ENCODE measurements at places on chromosomes 1 and 21.
A peak's percentile ranks its signal among the peaks of the same experiment; 100 is the strongest.

GRCh38 chr1:4529446-4530165 is 124.8 kb upstream of the AJAP1 start:
- DNase-seq, result no peak

DNA sequence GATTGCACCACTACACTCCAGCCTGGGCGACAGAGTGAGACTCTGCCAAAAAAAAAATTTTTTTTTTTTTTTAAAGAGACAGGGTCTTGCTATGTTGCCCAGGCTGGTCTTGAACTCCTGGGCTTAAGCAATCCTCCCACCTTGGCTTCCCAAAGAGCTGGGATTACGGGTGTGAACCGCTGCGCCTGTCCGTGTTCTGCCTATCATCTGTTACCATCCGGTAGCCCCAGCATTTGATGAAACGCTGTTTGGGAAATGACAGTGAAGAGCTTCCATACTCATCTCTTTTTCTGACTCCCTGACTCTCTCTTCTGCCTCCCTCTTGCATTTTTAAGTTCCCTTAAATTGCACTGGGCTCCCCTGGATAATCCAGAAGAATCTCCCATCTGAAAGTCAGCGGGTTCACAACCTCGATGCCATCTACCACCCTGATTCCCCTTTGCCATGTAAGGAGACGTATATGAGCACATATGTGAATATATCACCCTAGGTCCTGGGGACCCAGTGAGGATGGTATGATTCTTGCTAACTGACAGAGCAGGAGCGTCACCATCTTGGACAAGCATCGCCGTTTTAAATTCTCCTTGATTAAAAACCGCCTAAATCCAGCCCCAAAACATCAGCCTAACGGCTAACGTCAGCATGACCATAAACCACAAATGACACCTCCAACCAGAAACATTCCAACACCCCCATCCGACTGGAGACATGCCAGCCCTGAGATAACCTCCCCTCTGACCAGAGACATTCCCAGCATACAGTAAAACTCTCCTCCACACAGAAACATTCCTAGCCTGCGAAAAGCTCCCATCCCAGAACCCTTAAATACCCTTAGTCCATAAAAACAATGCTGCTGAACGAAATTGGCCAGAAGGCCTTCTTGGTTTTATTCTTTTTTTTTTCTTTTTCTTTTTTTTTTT is 12.4 kb downstream of the TNFRSF8 start:
- peak; percentile 94 for DNase-seq

DNA sequence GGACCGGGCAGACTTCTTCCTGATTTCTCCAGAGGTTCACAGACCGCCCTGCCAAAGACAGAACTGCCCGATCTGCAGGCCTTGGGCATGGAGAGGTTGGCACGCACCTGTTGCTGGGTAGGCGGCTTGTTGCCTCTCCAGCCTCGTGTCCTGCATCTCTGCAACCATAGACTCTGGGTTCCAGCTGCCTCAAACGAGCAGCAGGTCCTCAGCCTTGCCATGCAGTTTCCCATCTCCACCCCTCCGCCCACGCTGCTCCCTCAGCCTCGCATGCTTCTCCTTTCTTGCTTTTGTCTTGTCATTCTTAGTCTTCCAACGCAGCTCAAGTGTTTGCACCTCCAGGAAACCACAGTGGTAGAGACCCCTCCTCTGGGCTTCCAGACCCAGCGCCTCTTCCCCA is 126.2 kb downstream of the LACTBL1 start:
- DNase-seq, result no peak

DNA sequence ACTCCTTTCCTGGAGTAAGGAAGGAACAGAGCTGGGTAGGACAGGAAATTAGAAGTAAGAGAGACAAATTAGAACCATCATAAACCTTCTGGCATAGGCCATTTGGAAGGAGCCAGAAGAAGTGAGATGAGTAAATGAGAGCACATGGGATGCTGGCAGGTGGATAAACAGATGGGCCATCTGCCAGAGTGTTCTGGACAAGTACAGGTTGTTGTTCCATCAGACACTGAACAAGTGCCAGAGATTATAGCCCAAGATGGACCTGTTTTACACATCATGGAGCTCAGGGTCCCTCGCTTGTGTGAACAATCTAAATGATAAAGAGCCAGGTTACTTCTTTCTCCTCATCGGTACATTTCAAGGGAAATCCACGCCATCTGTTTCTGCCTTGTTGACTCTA is 200.3 kb downstream of the HHIPL2 start:
- no peak for DNase-seq

DNA sequence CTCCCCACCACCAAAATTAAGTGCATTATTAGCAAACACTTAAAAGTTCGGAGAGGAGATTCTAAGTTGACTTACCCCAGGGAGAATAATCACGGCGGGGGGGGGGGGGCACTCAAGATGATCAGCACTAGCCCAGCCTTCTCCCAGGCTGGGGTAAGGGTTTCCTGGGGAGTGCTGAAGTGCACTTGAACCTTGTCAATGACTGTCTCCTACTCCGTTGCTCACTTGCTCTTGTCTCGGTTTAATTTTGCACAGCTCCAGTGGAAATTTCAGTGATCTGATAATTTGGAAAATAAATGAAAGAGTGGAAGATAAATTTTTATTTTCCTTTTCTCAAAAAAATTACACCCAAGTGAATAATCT is 59.2 kb downstream of the PBX1 start:
- no peak for DNase-seq

DNA sequence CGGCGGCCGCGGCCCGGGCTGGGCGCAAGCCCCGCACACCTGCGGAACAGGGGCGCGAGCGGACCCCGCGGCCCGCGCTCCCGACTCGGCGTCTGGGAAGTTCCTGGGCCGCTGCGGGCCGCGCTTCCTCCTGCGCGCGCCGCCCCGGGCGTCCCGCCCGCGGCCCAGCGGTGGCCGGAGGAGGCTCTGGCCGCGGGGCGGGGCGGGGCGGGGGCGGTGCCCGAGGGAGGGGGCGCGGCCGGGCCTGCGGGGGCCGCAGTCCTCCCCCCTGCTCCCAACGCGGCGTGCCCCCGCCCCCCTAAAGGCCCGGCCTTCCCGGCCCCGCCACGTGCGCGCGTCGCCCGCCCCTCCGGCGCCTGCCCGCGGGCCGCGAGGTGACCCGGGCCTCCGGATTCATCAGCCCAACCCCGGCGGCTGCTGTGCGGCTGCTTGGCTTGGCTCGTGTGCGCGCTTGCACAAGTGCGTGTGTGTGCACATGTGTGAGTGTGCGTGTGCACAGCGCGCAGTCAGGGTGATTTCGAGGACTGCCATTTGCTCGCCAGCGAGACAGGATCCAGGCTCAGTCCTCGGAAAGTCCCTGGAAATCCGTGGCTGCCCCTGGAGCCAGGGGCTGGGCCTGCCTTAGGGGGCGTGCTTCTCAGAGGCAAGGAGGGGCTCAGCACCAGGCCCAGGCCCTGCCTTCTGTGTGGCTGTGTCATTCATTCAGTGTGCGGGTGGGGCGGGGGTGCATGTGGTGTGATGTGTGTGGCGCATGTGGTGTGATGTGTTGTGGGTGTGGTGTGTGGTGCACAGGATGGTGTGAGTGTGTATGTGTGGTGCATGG is at the start of gene C2CD2:
Gene C2CD2, minus strand, starts transcription at position 188 of the 823 bp plus-strand sequence. CDS start 370 bp downstream, outside the sequence.
- peak; percentile 83 for DNase-seq

DNA sequence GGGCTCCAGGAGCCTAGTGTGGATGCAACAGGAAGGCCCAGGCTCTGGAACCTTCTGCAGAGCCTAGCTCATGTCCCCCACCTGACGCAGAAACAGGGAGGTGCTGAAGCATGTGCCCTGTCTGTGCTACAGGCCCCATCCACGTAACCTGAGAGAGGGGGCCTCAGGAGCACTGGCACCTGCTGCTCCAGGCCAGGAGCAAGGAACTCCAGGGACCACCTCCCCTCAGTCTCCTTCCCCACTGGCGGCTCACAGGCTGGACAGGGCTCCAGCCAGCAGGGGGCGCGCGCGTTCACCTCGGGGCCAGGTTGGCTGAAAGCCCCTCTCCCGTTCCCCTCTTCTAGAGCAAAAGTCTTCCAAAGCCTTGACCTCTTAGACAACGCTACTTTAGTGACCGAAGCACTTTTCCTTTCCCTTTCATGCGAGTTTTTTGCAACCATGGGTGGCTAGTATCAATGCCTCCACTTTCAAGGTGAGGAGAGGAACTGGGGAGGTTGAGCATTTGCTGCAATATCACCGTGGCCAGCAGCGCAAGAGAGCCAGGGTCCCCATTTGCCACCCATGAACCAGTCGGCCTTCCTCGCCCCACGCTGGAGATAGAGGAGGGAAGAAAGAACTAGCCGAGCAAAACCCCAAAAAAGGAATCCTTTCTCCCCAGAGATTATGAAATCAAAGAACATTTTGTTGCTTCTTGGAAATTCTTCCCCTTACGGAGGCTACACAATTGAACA is 52.4 kb upstream of the GPR157 start:
- DNase-seq, result peak; percentile 54

DNA sequence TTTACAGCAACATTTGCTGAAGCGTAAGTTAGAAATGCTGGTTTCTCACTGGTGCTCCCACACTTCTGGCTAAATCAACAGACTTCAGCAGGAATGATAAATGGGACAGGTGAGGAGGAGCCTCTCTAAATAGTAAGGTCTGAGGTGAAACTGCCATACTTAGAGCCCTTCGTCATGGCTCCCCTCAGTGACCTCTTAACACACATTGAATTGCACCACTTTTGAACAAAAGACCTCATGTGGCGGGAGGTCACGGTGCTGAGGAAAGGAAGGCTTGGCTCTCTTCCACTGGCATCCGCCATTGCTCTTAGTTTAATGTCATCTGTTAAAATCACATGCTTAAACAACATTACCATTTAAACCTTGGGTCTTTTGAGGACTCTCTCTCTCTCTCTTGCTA is 3.4 kb downstream of the MAP3K7CL start:
- DNase-seq, result no peak

- no peak for DNase-seq
Observed at GRCh38 chr1:154237880-154238506, 17.2 kb downstream of the UBAP2L start.

GRCh38 chr21:46552865-46553379 is 52.0 kb downstream of the S100B start:
- no peak for DNase-seq

DNA sequence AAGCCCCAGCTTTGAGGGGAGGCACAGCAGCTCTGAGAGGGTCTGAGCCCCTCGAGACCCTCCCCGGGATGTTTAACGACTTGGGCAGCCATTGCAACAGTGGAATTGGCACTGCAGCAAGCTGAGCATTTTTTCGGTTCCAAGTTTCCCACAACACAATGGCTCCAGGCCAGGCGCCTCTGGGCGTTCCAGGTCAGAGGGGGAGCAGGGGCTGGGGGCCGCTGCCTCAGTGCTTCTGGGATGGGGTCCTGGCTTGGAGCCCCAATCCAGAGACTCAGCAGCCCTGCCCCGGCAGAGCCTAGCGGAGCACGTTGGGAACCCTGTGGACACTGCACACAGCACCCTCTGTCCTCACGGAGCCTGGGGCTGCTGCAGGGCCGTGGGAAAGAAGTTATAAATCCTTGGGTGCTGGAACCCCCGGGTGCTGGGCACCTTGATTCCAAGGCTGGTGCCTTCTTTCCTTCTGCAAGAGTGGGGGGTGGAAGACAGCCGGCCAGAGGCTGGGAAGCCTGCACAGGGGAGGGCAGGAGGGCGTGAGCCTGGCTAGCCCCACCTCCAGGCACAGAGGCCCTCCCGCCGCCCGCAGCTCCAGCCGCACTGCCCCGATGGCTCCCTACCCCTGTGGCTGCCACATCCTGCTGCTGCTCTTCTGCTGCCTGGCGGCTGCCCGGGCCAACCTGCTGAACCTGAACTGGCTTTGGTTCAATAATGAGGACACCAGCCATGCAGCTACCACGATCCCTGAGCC is 50.1 kb downstream of the COL18A1 start:
- DNase-seq, result no peak

DNA sequence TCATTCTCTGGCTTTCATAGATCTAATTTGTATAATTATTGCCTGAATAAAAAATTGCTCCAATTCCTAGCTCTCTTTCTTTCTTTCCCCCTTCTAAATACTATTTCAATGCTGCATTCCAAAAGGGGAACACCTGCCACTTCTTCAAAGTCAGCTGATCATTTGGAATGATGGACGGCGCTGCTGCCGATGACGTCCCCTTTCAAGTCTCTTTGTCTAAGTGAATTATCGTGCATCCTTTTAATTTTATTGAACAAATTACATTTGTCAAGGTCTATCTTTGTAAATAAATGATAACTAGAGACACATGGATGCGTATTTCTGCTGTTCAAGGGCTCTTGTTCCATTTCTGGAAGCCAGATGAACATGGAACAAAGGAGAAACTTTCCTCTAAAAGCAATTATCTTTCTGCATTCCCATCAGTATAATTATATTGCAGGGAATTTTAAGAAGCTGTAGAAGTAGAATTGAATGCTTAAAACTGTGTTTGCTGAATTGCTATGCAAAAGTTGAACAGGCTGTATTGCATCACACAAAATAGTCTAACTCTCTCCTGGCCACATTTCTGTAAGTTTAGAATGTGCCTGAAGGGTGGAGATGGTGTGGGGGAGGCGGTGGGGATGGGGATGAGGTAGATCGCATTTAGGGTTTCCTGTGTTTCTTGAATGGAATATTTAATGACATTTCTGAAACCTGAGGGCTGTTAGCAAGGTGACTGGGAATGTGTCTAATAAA is 191.9 kb upstream of the LMO4 start:
- DNase-seq, result no peak

- DNase-seq, result no peak
Observed at GRCh38 chr1:159943908-159944622, 1.3 kb downstream of the IGSF9 start.

DNA sequence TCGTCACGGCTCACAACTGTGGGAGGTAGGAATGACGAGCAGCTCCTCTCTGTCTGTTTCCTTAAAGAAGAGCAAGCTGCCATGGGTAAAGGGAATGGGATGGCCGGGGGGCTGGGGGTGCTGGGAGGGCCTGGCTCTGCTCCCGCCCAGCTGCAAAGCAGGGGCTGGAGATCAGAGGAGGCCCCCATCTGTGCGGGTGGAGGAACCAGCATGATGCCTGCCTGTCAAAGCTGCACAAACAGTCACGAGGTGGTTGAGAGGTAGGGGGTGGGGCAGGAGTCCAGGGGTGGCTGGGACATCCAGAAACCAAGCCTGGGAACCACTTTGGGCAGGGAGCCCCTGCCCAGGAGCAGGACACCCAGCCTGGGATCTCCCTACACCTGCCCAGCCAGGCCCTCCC is 12.6 kb downstream of the SLC41A1 start:
- DNase-seq, result no peak

DNA sequence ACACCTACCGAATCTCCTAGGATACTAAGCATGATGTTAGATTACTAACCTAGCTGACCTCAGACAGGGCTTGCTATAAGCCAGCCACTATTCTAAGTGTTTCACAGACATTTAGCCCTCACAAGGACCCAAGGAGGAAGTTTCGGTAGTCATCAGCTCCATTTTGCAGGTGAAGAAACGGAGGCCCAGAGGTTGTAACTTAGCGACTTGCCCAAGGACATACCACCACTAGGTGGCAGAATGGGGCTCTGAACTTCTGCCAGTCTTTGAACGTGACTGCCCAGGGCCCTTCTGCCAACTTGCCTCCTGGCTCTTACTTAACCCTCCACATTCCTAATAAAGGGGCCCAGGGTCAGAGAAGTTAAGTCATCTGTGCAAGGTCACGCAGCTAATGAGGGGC is 283.5 kb downstream of the C1orf94 start:
- no peak for DNase-seq

All from fibroblast of skin of abdomen (primary cell).